ENCODE measurements at places on chromosomes 13 and 19.

- no peak for DNase-seq
- no peak overlapping the region for H3K4me3 ChIP-seq
- H3K4me1 ChIP-seq, result peaks cover 4% of the 10 kb centered on the region
- H3K36me3 ChIP-seq, result no peaks in the 10 kb centered on the region
- no peaks in the 10 kb centered on the region for H3K27me3 ChIP-seq
These were observed 71.2 kb upstream of the STK24 start for GRCh38 chr13:98648141-98648540.

DNA sequence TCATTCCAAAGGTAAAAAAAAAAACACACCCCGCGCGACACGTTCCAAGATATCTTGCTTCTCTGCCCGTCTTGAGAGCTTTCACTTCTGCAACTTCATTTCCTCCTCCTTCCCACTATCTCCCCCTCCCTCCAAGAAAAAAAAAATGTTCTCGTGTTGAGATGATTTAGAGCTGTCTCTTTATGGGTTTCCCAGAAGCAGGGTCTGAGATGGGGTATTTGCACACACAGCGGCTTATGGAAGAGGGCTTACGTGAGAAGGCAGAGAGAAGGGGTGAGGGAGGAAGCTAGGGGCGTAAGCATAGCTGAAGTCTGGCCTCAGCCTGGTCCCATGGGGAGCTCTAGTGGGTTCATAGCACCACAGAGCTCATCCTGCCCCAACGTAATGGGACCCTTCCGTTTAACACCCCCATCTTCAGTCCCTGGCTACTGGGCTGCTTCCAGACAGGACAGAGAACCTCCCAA is 31.3 kb upstream of the USE1 start:
- no peaks in the 10 kb centered on the region for H3K27me3 ChIP-seq
- H3K4me1 ChIP-seq, result no peaks in the 10 kb centered on the region
- peaks cover 34% of the 10 kb centered on the region for H3K36me3 ChIP-seq
- H3K27ac ChIP-seq, result no peak overlapping the region
- no peak overlapping the region for H3K4me3 ChIP-seq

DNA sequence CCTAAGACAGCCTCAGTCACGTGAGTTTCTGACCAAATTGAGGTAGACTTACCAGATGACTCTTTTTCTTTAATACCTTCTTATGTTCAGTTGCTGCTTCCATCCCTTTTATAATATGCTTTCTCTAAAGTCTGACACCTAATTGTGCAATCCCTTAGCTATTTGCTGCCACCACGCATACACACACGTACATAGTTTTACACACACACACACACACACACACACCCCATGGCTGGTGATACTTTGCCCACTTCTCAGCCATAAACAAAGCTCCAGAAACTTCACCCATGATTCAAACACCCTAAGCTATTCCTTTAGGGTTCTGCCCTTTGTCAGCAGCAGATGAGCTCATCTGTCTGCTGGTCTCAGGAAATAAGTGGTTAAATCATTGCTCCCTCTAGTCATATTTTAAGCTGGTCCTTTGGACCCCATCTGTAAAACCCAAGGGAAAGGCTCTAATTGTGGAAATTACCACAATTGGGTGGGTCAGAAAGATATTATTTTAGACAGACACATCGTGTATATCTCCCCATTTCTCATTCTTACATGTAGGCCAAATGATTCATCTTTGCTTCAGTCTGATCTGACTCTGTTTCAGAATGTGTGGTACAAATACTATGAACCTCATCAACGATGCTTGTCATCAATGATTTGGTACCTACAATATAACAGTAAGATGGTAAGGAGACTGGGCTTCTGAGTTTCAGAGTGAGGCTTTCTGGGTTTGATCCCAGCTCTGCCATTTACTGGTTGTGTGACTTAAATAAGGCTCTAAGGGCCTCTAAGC is 69.2 kb downstream of the NALCN start:
- H3K27me3 ChIP-seq, result no peaks in the 10 kb centered on the region
- H3K4me1 ChIP-seq, result no peaks in the 10 kb centered on the region
- H3K4me3 ChIP-seq, result no peak overlapping the region
- no peak overlapping the region for H3K27ac ChIP-seq
- DNase-seq, result no peak

- H3K36me3 ChIP-seq, result no peaks in the 10 kb centered on the region
- no peak for DNase-seq
These were observed 66.0 kb upstream of the FREM2 start for GRCh38 chr13:38620876-38621275.

- H3K27me3 ChIP-seq, result peaks cover under 1% of the 10 kb centered on the region
- no peak for DNase-seq
These were observed 561.3 kb downstream of the FGF9 start for GRCh38 chr13:22232186-22232585.

Data from RWPE2 (cell line).